ENCODE measurements at places on chromosomes 16 and 17.

GRCh38 chr17:37827905-37828650 is 83.2 kb upstream of the HNF1B start:
- DNase-seq: no peak

DNA sequence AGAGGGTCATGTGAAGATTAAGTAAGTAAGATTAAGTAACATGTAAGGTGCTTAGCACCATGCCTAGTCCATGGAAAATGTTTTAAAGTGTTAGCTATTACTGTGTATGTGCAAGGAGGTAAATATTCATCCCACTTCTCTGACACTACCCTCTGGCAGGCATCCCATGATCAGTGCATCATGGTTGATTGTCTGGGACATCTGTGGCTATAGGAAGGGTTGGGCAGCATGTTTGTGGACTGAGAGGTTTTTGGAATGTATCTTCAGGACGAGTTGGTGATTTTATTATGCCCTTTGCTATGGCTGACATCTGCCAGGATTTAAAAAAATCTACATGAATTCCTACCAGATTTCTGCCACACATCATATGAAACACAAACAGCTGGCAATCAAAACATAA is 6.5 kb upstream of the TAOK1 start:
- no peak for DNase-seq

- no peak for DNase-seq
Measured at GRCh38 chr16:89890886-89891657, 17.7 kb downstream of the TCF25 start.

DNA sequence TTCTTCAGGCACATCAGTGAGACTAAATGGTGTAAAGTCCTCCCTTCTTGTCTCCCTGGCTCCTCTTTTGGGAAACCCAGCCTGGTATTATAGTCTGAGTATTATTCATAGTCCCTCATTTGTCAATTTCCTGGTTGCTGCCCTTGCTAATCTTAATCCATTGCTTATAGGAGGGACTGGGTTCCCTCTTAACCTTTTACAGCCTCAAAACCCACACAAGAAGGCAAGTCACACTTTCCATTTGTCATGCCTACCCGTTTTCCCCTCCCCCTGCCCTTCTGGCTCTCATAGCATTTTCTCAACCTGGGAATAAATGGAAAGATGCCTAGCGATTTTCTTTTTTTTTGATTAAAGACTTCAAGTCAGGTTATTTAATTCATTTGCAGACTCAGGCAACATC is 124.8 kb downstream of the MAP2K6 start:
- no peak for DNase-seq

DNA sequence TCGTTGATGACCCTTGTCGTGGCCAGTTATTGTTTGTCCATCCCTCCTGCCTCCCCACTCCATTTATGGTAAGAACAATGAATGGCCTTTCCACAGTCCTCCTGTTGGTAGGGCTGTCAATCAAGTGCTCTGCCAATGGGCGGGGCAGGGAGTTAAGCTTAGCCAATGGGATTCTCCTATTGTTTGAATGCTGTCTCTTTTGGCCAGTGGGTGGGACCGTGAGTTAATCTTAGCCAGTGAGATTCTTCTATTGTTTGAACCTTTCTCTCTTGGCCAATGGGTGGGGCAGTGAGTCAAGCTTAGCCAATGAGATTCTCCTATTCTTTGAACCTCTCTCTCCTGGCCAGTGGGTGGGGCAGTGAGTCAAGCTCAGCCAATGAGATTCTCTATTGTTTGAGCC is 85.4 kb downstream of the IRX3 start:
- DNase-seq: no peak

GRCh38 chr17:67174190-67174589 is 70.8 kb downstream of the HELZ start:
- DNase-seq: no peak

- DNase-seq: peak; percentile 89
Measured at GRCh38 chr16:85420501-85421337, 192.4 kb upstream of the GSE1 start.

DNA sequence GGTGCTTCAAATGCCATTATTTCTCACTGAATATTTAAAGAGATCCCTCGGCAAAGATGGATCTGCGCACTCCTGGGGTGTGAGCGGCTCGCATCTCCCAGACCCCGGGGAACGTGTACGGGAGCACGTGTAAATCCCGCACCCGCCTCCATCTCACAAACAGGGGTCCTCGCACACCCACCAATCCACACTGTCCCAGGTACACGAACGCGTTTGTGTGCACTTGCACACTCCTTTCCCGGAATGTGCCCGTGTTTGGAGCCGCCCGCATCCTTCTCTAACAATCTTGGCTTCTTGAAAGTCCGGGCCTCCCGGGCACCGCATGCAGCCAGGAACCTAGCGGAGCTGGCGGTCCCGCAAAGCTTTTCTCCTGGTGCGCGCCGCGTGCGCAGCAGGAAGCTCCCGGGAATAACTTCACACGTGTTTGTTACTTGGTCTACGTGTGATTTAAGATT is 2.5 kb upstream of the SALL1 start:
- no peak for DNase-seq

DNA sequence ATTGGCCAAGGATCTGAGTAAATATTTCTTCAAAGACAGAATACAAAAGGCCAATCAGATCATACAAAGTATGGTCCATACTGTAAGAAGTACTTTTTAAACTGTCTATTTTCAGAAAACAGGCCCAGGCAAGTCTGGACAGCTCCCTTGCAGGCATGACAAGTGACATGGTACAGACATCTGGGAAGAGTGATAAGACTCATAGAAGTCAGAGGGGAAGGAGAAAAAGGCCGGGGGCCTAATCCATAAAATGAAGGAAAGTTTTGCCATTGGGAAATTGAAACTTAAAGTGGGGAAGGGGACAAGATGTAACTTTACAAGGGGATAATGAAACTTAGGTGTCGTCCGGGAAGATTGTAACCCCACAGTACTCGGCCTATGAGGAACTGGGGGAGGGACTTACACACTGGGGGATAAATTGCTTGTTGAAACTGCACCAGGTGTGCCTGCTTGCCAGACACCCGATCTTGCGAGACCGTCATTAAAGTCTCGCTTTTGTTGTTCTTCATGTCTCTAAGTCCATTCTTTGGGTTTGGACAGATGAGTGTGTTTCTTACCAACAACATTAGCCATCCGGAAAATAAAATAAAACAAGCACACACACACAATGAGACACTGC is 684.0 kb downstream of the CDH11 start:
- DNase-seq: no peak

- no peak for DNase-seq
Measured at GRCh38 chr17:49853470-49854015, 5.7 kb upstream of the TAC4 start.

GRCh38 chr17:76079535-76079955 is 563 bp downstream of the ZACN start:
- no peak for DNase-seq

DNA sequence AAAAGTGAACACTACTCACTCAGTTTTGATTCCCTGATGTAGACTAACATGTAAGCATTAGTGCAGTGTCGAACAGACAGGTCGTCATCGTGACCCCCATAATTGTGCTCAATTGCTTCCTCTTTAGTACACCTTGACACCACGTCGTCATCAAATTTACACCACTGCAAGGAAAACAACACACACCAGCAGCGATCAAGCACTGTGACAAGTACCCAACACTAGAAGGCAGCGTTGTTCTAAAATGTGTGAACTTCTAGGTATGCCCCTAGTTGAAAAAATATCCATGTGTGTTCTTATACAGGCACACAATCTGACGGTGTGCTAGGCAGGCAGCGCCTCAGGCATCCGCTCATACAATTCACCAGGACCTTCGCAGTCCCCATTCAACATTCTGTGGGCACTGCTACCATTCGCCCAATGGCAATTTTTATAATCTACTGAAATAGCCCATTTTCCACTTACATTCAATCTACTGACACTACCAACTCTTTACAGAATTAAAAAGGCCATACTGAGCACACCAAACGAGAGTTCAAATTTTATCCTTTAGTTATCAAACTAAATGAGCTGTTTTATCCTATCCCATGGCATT is 23.1 kb downstream of the LITAFD start:
- no peak for DNase-seq

- no peak for DNase-seq
Measured at GRCh38 chr16:26149364-26150190, 457.8 kb downstream of the HS3ST4 start.

DNA sequence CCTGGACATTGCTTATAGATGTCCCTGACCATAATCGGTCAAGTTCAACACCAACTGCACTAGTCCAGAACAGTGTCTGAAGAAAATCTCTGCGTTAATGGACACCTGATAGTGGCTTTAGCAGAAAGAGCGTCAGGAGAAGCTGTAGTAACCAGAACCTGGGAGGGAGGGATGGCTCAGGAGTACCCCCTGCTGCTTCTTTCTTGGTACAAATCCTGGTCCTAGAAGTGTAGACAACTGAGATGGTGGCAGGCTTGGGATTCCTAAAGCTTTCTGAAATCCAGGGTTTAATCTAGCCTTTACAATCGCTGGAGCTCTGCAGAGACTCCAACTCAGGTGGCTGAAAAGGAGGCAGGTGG is 5.4 kb downstream of the MAP3K14 start:
- DNase-seq: no peak

GRCh38 chr17:76131051-76131691 is 9.9 kb downstream of the FOXJ1 start:
- no peak for DNase-seq

DNA sequence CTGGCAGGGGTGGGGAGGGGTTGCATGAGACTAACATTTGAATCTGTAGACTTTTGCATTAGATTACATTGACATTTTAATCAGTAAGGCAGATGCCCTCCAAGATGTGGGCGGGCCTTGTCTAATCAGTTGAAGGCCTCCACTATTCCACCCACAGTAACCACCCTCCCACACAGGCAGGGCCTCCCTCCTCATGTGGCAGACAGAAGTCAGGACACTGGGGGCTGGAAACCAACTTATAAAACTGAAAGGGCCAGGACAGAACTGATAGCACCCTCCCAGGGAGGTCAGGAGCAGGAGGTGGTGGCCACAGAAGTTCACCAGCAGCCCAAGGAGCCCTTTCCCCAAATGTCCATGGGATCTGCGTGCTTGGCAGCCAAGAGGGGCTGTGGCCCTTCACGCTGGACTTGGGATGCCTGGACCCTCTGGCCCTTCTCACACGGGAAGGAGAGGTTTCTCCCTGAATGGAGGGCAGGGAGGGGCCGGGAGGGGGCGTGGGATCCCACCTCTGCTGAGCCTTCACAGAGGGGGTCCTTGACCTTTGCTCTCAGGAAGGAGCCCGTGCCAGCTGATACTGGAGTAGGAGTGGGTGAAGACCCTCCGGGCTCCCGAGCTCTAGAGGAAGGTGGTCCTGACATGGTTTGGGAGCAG is 4.6 kb downstream of the PYCR1 start:
- DNase-seq: no peak

GRCh38 chr17:80980397-80981061 is 11.1 kb upstream of the CHMP6 start:
- DNase-seq: no peak

- no peak for DNase-seq
Measured at GRCh38 chr17:75917141-75917916, 12.6 kb upstream of the MRPL38 start.

- DNase-seq: peak; percentile 71
Measured at GRCh38 chr17:16915752-16916556, 56.0 kb downstream of the TNFRSF13B start.

DNA sequence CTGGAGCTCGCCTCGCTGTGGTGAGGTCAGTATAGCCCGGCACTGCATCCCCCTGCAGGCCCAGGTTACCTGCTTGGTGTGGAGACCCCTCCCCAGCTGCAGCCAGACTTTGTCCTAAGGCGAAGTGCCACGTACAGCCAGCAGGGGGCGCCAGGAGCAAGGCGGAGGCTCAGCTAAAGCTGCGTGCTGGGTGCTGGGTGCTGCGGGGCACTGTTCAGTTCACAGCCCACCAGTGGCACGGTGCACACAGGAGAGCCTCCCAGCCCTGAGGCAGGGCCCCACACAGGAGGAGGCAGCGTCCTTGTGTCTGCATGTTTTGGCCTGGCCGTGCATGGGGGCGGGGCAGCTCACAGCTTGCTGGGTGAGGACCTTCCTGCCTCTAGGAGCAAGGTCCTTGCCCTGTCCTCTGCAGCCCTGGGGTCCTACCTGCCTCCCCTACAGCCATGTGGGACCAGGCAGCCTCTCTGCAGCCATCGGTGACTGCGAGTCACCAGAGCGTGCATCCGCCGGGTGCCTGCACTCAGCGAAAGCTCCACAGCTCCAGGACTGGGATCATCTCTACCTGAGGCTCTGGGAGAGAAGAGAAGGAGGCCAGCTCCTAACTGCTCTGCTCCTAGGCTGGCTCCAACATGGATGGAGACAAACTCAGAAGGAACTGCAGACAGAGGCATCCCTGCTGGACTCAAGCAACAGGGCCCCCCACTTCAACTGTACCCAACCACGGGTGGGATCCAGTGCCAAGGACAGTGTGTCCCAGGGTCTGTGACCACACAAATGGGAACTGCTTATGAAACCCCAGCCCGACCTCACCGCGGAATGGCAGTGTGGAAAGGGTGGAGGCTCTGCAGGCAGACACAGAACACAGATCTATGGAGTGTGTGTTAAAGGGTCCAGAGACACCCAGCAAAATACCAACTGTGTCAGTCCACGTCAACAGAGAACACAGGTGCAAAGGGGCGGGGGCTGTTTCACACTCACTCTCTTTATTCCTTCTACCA is 19.0 kb downstream of the SLC7A5 start:
- peak; percentile 90 for DNase-seq

DNA sequence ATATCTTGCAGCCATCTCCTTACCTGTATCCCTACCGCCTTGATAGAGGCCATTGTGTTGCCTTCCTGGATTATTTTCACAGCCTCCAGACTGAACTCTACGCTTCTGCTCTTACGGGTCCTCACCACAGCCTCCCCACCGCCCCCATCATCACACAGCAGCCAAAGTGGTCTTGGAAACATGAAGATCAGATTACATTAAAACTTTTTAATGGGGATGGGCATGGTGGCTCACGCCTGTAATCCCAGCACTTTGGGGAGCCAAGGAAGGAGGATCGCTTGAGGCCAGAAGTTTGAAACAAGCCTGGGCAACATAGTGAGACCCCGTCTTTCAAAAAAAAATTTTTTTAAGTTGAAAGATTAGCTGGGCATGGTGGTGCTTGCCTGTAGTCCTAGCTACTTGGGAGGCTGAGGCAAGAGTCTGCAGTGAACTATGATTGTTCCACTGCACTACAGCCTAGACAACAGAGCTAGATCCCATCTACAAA is 150.5 kb downstream of the NPIPB5 start:
- no peak for DNase-seq

Data from aorta (tissue), 5 donors.